ENCODE measurements at places on chromosomes 6 and 20. TPM values are rescaled to one million over a fixed set of nuclear protein-coding genes. Genes with fewer than 3 reads are reported as not detected.

NRN1 gene
- total RNA-seq, result 9.8 TPM

PET117 gene
- 6.1 TPM for total RNA-seq

BMP6 gene
- total RNA-seq, result 3.2 TPM

LY6G6F gene
- not detected for total RNA-seq

DNA sequence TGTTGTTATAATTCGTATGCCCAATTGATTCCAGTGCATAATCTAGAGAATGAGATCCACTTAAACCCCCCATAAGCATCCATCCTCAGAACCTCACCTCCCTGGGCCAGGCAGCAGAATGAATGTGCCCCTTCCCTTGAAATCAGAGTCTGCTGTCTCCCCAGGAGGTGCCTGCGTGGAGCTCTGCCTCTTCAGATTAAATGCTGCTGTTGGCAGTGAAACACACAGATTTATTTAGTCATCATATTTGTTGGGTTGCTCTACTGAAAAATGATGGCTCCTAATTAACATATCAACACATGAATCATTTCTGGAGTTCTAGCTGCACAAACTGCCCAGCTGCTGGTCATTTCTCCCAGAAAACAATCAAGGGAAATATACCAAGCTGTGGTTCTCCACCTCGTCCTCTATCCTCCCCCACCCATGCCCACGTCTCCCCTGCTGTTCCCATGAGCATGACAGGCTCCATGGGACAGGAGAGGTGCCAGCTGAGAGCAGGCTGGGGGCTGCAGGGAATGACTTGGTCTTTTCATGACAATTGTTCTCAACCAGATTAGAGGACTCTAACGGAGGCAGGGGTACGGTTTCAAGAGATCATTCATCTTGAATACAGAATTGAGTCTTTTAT is 633.1 kb downstream of the CDH26 start:
- no peak for DNase-seq

DNA sequence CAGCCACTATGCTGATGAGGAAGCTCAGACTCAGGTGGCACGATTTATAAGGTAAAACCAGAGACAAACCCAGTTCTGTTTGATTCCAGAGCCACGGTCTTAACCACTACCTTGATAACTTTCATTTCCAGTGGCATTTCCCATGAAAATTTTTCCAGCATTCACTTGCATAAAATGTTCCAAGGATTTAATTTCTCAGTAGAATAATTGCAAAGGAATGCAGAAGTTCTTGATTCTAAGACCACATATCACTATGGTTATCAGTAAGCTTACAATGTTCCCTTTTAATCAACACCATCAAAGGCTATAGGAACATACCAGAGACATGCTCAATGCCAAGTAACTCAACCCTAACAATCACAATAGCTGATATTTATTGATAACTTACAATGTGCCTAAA is 306.0 kb upstream of the HS3ST5 start:
- DNase-seq, result no peak

GRCh38 chr6:143298071-143298470 is 152.4 kb downstream of the ADAT2 start:
- DNase-seq, result no peak

- DNase-seq, result no peak
Measured at GRCh38 chr6:150392452-150393220, 23.8 kb downstream of the IYD start.

- no peak for DNase-seq
Measured at GRCh38 chr6:31906122-31906521, 4.2 kb upstream of the ZBTB12 start.

DNA sequence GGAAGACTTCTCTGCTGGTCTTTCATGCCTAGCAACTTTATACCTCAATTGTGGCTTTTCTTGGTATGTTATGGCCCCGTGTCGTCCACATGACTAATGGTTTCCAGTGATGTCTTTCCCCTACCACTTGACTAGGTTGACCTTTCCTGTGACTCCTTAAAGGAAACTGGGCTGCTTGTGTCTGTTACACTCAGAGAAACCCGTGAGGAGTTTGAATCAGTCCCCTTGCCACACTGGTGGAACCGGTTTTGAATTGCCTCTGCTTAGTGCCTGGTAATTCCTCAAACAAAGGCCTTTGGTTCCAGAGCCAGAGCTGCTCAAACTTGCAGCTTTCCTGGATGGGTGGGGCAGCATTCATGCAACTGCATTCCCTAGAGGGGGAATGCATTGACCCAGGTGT is 21.9 kb downstream of the ECT2L start:
- no peak for DNase-seq

- no peak for DNase-seq
Measured at GRCh38 chr20:41232973-41233926, 84.3 kb downstream of the ZHX3 start.

GRCh38 chr6:30836431-30836866 is 47.9 kb upstream of the DDR1 start:
- DNase-seq, result no peak

DNA sequence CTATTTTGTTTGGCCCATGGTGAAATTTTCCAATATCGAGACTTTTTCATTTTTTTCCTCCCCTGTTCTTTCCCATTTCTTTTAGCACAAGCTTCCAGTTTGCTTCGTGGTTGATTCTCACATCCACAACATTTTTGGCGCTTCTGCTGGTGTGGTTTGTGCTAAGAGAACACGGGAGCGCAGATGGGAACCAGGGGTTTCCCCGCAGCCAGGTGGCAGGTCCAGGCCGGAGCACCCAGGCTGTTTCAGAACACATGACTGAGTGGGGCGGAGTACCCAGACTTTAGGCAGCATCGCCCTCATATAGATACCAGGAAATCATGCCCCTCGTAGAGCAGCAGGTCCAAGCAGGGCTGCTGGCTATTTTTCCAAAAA is 58.0 kb downstream of the SYTL3 start:
- DNase-seq, result no peak

- no peak for DNase-seq
Measured at GRCh38 chr6:13724182-13724581, 12.5 kb upstream of the RANBP9 start.

DNA sequence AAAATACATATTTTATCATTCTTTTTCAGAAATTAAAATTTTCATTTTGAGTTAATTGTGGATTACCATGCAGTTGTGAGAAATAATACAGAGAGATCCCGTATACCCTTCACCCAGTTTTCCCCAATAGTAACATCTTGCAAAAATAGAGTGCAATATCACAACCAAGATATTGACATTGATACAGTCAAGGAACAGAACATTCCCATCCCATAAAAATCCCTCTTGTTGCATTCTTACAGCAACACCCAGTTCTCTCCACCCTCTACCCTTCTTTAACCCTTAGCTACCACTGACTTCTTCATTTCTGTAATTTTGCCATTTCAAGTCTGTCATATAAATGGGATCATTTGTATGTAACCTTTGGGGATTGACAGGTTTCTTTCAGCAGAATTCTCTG is 6.9 kb upstream of the AKAP12 start:
- DNase-seq, result no peak

All from vagina (tissue), 2 donors.